Mucosa of descending colon (tissue), 3 donors: ENCODE measurements at places on chromosomes 13 and 19. TPM values are rescaled to one million over a fixed set of nuclear protein-coding genes. Genes with fewer than 3 reads are reported as not detected.
A peak's percentile ranks its signal among the peaks of the same experiment; 100 is the strongest.

Gene SLC25A41
- total RNA-seq = 0.43 TPM

Gene PROZ
- not detected for total RNA-seq

Gene RNU6-9
- not detected for total RNA-seq

Gene FUT1
- total RNA-seq = 0.72 TPM

Gene MED16
- total RNA-seq = 61.4 TPM

- no peak for DNase-seq
These were observed 652 bp downstream of the CHERP start for GRCh38 chr19:16541526-16542044.

- DNase-seq = peak; percentile 87
These were observed at the start of gene GIPR for GRCh38 chr19:45667620-45668341. TSS of gene GIPR (plus strand) at chr19:45668221. CDS start at chr19:45669521, 1,300 bp downstream.

DNA sequence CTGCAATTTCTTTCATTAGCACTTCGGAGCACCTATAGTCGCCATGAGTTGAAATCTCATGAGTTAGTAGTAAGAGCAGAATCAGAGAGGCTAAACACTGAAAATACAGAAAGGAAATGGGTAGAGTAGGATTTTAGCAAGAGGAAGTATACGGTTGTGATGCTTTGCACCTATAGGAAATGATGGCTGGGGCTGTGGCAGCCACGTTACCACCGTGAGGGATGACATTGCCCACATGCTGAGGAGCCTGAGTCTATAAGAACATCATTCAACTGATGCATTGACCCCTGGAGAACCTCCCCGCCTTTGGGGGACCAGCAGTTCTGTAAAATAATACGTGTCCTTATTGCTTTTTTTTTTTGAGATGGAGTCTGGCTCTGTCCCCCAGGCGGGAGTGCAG, 20.4 kb downstream of the FAM187B start:
- DNase-seq = no peak

DNA sequence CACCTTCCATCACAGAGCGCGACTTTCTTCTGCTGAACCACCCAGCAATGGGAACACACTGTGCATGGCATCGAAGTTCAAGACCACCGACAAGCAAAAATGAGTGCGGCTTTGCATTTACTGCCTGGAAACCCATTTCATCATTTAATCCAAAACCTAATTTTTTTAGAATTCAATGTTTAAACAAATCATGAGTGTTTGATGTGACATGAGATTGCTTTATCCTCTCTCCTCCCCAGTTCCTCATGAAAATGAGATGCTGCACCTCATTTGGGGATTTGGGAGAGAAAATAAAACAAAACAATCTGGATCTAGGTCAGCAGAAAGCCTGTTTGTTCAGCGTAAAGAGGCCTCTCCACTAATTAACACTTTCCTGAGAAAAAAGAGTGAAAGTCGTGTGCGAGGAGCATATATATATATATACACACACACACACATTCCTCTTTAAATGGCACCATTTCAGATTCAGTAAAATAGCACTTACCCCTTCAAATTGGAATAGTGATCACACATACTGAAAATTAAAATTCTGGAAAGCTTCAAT, 126.2 kb downstream of the DCT start:
- no peak for DNase-seq

GRCh38 chr19:7006135-7006704, 15.0 kb downstream of the MBD3L2B start:
- DNase-seq = no peak

DNA sequence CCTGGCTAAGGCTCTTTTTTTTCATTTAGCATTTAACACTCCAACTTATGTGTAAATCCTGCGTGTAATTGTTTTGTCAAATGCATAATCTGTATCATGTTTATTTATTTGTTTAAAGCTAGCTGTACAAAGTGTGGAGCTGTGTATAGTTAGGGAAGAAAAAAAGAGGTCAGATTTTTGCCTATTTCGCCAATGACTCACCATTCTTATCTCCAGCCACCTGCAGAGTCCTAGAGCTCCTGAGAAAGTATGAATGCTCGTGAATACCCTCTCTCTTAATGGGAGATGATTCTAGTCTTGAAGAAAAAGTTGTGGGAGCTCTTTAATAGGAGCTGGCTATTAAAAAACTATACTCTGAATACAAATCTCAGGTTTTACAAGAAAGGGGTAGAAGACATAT, 778.8 kb upstream of the SLITRK5 start:
- DNase-seq = no peak

DNA sequence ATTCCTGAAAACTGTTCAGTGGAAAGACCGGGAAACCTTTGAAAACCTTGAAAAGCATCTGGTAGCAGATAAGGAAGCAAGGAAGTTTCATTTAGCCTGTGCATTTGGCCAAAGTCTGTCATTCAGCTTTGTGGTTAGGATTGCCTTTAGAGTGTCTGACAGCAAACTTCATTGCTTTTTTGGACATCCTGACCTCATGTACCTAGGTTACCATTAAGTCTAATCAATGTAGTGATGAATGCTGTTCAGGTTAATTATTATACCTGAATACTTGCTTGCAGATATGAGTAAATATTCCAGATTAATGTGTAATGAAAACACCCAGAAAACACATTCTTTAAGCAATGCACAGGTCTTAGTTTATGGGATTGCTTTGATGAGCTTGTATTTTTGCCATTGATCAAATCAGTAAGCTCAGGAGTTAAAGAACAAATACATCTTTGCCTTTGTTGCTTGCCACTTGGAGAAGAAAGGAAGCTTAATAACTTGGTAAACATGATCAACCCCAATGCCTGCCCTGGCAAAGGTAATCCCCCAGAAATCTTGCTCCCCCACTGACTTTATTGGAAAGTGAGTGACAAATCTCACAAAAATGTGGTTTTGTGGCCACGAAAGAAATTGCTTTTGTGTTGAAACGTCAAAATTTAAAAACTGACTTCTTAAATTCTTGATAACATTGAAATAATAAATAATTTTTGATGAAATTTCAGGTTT, 87.4 kb downstream of the SLC15A1 start:
- no peak for DNase-seq
